Activated CD8-positive, alpha-beta memory T cell treated with anti-CD3 and anti-CD28 coated beads for 4 hours (primary cell): ENCODE measurements at places on chromosomes 2 and 18.

DNA sequence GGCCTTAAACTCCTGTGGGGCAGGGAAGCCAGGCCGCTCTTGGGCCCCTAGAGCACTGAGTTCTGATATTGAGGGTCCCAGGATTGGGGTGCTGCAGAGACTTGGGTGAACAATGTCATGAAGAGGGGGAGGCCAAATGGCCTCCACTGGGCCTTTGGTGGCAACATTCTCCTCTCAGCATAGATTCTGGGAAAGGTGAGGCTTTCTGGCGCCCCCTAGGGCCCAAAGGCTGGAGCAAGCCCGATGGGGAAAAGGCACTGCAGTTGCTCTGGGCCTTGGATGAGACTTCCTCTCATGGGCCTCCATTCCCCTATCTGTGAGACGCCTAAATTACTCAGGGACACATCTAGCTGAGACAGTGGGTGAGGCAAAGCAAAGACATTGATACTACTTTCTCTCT, 84.8 kb downstream of the ACAA2 start:
- no peak for DNase-seq

- DNase-seq: no peak
Measured at GRCh38 chr2:135030826-135031225, 16.4 kb downstream of the MAP3K19 start.

- no peak for DNase-seq
Measured at GRCh38 chr18:58635891-58636290, 7.0 kb upstream of the ALPK2 start.

- no peak for DNase-seq
Measured at GRCh38 chr2:208542465-208543041, 136.0 kb downstream of the PTH2R start.

GRCh38 chr2:121596221-121597080, 52.8 kb downstream of the CLASP1 start:
- no peak for DNase-seq

GRCh38 chr2:122307763-122308162, 552.3 kb downstream of the TSN start:
- DNase-seq: no peak

DNA sequence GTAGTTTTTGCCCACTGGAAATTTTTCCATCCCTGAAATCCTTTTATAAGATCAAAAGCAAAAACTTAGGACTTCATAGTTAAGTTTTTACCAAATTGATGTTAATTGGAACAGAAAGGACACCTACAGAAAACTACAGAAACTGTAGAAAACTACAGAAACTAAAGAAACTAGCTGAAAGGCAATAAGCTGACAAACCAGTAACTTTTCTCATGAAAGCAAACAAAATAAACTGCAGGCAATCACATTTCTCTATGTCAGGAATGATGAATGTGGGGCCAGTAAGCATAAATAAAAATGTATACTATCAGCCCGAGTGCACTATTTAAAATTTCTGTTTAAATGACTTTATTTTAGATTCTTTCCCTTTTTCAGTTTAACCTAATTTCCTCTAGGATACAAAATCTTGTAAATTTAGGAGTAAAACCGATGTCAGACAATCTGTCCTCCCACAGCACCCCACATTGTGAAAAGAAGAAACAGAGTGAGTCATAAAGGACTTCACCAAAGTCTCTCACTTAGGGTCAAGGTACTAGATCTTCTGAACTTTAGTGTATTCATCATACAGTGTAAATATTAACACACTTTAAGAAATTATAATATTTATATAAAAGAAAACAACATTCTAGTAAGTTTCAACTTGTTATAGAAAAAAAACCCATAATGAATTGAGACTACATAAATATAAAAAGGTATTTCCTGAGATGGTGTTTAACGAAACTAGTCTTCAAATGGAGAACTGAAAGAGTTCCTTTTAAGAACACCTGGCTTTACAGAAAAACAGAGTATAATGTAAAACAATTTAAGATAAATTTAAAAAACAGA, 46.6 kb downstream of the USP40 start:
- DNase-seq: no peak

DNA sequence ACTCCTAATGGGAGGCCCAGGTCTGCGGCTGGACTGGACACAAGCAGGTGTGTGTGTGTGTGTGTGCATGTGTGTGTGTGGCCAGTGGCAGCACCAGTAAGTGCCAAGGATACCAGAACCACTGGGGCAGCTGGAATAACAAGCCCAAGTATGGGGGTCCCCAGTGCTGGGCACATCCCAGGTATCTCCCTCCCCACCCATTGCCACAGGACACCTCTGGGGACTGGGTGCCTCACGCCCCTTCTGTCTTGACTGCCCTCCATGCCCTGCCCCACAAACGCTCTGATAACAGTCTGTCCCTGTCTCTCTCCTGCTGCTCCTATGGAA, 9.0 kb downstream of the SPEG start:
- no peak for DNase-seq

DNA sequence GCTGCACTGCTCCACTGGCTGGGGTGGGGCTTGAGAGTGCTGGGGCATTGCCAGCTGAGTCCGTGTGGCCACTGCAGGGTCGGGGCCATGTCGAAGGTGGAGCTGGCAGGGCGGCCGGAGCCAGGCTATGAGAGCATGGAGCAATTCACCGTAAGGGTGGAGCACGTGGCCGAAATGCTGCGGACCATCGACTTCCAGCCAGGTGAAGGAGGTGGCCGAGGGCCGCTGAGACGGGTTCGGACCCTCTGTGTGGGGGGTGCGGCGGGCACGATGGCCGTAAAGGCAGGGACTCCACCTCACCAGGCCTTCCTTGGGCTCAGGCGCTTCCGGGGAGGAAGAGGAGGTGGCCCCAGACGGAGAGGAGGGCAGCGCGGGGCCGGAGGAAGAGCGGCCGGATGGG, 2.1 kb downstream of the UCN start:
- DNase-seq: no peak

GRCh38 chr18:54393648-54394294, 36.1 kb downstream of the C18orf54 start:
- no peak for DNase-seq

DNA sequence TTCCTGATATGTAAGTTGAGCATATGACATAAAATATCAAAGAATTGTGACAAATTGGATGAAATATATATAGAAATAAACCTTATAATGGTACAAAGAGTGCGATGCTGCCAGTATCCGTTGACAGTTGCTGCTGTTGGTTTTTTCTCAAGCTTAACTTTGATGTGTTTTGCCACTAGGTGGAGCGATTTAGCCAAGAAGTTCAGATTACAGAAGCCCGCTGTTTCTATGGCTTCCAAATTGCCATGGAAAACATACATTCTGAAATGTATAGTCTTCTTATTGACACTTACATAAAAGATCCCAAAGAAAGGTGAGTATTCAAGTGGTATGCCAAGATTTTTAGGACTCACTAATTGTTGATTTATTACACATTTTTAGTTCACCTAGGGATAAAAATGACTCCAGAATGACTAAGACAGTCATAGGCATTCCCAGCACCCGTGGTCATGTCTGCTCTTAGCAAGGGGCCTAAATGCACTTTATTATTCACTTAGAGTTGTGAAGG, 2.1 kb downstream of the RRM2 start:
- DNase-seq: no peak

GRCh38 chr18:32469190-32469651, 1.5 kb downstream of the GAREM1 start:
- DNase-seq: no peak

DNA sequence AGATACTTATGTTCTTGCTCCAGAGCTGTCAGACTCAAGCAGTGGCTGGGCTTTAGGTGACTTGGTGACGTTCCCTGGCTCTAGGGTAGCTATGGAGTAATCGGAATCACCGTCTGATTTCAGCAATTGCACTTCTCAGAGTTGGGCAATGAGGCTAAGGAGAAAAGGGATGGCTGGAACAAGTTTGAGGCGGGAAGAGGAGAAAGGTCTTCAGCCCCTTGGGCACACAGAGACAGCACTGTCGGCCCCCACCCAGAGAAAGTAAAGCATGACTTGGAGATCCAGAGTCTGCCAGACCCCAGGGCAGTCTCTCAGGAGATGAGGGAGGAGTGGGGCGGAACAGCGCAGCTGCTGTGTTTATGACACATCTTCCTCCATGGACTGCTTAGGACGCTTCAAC, 114.5 kb downstream of the KLHL29 start:
- no peak for DNase-seq

DNA sequence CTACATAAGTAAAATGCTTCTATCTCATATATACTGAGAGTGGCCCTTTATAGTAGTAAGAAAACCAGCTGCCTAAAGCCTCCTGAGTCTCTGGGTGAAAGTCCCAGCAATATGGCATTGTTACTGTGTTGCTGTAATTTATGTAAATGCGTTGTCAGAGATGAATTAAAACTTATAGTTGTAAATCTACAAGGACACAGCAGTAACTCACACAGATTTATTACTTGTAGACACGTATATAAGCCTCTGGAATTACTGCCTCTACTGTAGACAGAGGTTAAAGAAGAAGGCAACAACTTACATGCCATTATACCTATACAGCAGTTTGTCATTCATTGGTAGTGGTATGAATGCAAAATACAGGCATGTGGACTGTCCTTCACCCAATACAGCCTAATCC, 169.1 kb upstream of the BOD1L2 start:
- no peak for DNase-seq

DNA sequence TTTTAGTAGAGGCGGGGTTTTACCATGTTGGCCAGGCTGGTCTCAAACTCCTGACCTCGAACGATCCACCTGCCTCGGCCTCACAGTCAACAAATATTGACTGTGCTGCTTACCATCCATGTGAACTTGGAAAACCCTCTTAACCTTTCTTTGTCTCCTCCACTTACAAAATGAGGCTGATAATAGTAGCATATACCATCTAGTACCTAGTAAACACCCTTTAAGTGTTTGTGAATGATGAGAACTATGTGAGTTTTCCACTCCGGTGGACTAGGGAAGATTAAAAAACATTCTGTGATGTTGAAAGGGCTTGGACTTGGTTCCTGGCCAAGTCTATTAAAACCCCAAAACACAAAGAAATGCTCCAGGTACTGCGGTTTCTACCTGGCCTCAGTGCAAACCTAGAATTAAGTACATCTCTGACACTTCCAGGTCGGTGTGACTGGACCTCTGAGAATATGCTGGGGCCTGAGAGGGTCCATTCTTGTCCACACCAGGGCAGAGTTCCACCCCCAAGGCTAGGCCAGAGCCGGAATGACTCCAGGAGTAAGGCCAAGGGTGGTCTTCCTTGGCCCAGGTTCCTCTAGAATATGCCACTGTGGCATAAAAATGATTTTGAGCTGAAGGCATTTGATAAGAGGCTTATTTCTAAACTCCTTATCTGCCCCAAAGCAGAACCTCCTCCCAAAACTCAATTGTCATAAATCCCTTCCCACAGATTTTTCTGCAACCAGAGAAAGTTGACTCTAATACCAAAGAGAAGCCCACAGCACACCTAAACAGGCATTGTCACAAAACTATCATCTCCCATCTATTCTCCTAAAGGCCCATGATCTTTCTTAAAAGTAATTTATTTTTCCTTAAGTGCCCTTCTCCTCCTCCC, 217.5 kb downstream of the TGIF1 start:
- DNase-seq: no peak

DNA sequence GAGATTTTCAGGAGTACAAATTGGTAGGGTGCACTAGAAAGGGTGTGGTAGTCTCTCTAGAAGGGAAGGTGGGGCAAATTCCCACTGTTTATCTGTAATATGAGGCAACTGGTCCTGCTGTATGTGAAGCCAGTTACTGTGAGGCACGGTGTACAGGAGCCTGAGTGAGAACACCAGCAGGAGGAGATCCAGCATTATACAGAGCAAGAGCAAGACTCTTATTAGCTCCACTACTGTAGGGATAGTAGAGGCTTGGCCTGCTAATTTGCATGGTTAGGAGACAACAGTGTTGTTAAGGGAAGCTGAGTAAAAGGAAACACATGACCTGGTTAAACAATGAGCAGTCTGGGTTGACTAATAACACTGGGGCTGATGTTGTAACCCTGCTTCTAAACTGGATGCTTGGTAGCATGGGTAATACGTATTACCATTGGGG, 76.3 kb upstream of the WDSUB1 start:
- no peak for DNase-seq

- no peak for DNase-seq
Measured at GRCh38 chr2:144120487-144120886, 399.4 kb downstream of the ZEB2 start.

DNA sequence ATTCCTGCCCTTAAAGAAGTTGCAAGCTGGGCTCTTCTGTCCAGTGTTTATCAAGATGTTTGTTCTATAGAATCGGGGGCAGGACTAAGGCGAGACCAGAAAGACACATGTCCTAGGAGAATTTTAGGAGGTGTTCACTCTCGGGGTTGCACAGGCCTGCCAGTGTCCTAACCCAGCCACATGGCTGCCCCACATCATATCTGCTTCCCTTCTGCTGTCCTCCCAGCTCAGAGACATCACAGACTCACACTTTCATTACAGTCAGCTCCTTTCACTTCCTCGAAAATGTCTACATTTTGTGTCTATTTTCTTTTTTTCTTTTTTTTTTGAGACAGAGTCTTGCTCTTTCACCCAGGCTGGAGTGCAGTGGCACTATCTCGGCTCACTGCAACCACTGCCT, 10.7 kb upstream of the MRO start:
- no peak for DNase-seq

- no peak for DNase-seq
Measured at GRCh38 chr2:226847511-226847910, 11.7 kb downstream of the RHBDD1 start.

- DNase-seq: no peak
Measured at GRCh38 chr18:48197819-48198218, 211.4 kb downstream of the ZBTB7C start.

- no peak for DNase-seq
Measured at GRCh38 chr2:165431014-165431413, 38.5 kb upstream of the CSRNP3 start.

DNA sequence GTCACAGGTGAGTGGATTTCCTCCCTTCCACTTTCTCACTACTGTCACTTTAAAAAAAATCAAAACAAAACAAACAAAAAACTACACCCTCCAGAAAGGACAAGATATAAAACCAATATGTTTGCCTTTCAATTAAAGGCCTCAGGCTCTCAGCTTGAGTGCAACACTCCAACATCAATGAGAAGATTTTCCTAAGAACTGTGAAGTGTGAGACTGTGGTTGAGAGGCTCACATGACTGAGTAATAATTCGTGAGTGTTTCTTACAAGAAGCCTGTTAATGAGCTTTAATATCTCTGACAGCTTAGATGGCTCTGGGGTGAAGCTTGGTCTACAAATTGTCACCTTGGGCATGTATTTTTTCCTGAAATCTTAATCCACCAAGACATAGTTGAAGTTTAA, 216.1 kb downstream of the ETAA1 start:
- DNase-seq: no peak

DNA sequence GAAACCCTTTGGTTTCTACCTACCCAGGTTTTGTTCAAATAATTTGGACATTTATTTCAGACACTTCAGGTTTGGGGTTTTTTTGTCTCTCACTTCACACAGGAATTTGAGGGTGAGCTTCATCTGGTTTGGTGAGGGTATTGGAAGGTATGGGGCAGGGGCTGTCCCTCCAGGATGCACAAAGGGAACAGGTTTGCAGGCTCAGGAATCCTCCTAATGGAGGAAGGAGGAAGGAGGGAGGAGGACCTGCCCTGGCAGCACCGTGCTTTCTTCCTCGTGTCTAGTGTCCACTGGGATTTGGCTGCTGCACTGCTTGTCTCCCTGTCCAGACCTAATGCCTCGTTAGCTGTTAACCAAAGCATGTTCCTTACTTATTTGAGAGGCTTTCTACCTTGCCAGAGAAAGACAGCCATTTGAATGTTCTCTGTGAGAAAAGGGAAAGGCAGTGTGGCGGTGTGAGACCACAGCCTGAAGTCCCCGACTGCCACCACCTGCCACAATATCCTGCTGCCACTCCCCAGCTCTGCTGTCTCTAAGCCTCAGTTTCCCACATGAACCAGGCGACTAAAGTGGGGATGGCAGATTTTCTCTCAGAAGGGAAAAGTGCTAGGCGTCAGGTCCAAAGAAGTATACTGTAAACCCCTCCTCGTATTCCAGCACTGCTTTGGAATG, 2.2 kb upstream of the SLC4A5 start:
- DNase-seq: no peak
